ENCODE measurements at places on chromosomes 4 and X.

DNA sequence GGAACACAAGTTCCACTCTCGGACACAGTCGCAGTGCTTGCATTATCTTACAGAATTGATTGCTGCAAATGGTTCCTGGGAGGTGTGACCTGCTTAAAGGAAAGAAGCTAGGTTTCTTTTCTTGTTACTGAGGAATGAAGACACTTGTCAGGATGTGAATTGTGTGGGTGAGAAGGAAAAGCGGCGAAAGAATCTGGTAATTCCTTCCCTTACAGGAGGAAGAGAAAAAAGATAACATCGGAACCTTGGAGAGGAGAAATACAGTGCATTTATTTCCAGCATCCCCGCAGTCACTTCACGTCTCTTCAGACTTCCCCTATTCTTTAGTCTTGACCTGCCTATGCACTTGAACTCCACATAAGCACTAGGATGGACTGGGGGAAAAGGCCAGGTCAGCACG is 389 bp upstream of the CCSER1 start:
- DNase-seq = no peak

- DNase-seq = no peak
These were observed 47.2 kb upstream of the RBPJ start for GRCh38 chr4:26273616-26273980.

- DNase-seq = no peak
These were observed 365.4 kb upstream of the EPHA5 start for GRCh38 chr4:66035701-66036100.

DNA sequence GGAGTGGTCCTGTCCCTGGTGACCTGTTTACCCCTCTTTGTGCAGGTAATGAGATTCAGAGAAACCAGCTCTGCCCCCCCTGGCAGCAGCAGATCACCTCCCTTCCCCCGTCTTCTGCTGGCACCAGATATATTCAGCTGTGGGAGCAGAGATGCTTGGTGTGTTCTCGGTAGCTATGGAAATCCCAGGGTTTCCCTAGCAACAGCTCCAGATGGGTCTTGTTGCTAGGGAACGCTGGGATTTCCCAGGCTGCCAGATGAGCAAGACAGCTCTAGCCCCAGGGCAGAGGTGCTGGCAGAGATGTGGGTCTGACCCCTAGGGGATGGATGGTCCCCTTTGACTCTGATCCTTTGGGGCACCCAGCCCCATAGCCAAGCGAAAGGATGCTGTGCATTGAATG is 20.2 kb downstream of the CETN2 start:
- no peak for DNase-seq

- DNase-seq = no peak
These were observed 324.8 kb upstream of the NWD2 start for GRCh38 chr4:36919721-36920120.

- no peak for DNase-seq
These were observed 63.4 kb downstream of the DCUN1D4 start for GRCh38 chr4:51906167-51906958.
